Activated CD4-positive, alpha-beta T cell treated with anti-CD3 and anti-CD28 coated beads, Interleukin-2, amount 50 U/mL, for 48 hours (primary cell): ENCODE measurements at places on chromosomes 3 and 15.
A peak's percentile ranks its signal among the peaks of the same experiment; 100 is the strongest.

DNA sequence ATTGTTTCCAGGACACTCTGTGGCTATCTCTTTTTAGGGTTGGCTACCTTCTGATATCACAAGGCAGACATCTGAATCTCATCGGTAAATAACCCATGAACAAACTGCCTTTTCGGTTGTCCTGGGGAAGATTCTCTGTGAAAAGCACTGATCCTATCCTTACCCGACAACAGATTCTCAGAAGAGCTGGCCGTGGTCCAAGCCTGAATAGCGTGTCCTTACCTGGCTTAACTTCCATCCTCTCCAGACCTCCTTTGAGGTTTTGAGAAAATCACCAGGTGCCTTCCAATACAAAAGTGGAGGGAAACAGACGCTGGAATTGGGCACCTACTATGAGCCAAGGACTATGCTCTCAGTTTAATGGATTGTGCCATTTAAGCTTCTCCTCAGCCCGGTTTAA lies 87.4 kb upstream of the ARHGEF3 start:
- no peak for DNase-seq

DNA sequence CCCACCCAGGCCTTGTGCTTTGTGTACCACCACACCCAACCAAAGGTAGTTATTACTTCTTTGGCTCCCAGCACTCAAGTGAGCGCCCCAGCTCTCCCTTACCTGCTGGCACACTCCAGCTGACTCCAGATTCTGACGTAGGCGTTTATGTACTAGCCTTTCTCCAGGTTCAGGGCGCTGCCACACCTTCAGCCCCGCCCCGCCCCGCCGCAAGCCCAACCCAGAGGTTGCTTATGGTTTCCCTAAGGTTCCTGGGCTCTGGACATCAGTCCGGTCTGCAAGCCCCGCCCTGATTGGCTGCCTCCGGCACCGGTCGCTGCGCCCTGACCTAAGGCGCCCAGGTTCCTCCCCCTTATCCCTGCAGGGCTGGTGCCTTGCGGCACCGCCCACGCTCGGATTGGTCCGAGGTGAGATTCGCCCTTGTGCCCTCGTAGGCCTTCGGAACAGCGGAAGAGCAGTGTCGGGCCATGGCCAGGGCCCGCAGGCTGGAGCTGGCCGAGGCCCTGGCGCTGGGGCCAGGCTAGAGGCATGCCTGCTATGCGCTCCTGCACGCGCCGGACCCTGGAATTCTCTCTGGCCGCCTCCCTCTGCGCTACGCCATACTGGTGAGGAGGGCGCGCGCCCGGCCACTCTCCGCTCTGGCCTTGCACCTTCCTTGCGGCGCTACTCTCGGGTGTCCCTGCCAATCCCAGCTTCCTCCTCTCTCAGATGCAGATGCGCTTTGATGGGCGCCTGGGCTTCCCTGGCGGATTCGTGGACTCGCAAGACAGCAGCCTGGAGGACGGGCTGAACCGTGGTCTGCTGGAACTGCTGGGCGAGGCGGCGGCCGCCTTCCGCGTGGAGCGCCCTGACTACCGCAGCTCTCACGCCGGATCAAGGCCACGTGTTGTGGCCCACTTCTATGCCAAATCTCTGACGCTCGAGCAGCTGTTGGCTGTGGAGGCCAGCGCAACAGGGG lies 19.8 kb upstream of the NUDT16 start:
- DNase-seq = no peak

GRCh38 chr15:90425726-90426346 lies 37.8 kb downstream of the IQGAP1 start:
- DNase-seq = no peak

DNA sequence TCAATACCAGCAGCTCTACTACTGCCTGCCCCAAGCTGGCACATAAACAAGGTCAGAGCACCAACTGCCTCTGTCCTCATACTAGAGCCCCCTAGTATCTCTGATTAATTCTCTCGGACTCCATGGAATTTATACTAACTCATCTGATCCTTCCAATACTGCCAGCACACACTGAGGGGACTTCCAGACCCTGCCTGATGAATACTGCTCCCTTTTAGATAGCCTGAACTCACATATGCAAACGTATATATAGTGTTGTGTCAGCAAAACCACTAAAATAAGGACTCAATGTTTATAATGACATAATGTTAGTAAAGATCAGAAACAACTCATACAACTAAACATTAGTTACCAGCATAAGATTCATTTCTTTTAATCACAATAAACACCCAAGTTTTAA lies 25.0 kb downstream of the CEP70 start:
- DNase-seq = no peak

DNA sequence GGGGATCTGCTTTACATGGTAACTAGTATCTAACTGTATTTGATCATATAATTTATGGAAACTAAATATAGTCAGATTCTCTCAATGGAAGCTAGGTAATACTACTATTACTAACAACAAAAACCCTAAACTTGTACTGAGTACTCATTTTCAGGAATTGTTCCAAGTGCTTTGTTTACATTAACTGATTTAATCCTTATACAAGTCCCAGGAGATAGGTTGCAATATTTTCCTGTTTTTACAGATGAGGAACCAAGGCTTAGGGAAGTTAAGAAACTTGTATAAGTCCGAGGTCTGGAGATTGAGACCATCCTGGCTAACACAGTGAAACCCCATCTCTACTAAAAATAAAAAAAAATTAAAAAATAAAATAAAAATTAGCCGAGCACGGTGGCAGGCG lies 7.5 kb upstream of the MTHFS start:
- no peak for DNase-seq

- DNase-seq = no peak
Measured at GRCh38 chr15:56411122-56411749, 46.0 kb downstream of the TEX9 start.

DNA sequence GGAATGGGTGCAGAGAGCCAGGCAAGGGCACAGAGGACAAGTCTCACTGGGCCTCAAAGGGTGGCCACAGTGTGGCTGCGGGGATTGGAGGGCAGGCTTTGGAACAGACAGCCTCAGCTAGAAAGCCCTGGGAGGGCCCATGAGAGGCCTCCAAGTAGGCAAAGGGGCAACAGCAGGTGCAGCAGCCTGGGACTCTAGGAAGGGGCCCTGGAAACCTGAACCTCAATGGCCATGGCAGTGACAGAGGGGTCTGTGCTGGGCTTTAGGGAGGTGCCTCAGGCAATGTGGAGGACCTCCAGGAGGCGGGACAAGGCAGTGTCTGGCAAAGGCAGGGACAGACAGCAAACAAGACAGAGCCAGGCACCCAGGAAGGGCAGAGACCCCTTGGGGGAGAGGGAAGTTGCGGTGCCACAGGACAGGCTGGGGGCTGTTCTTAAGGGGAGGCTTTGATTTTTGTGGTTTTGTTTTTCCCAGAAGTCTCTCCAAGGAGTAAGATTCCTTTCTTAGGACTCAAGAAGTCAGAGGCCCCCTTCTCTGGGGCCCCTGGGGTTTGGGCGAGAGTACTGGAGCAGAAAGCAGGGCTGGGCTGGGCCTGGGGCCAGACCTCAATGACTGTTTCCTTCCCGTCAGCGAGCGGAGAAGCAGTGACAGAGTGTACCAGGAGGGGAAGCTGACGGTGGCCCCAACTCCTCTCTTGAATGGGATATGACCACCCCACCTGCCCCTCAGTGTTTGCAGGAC lies 9.7 kb downstream of the STOML1 start:
- DNase-seq = peak; percentile 60

GRCh38 chr15:60408463-60408981 lies 10.7 kb upstream of the ANXA2 start:
- no peak for DNase-seq
